ENCODE measurements at places on chromosomes 5 and 9. TPM values are rescaled to one million over a fixed set of nuclear protein-coding genes. Genes with fewer than 3 reads are reported as not detected.

The SAXO1 gene
- total RNA-seq, result under 0.01 TPM

- DNase-seq, result no peak
These were observed 276.9 kb downstream of the SEMA5A start for GRCh38 chr5:9269014-9269413.

GRCh38 chr5:144183254-144183889, 12.7 kb downstream of the KCTD16 start:
- DNase-seq, result peak; percentile 23

DNA sequence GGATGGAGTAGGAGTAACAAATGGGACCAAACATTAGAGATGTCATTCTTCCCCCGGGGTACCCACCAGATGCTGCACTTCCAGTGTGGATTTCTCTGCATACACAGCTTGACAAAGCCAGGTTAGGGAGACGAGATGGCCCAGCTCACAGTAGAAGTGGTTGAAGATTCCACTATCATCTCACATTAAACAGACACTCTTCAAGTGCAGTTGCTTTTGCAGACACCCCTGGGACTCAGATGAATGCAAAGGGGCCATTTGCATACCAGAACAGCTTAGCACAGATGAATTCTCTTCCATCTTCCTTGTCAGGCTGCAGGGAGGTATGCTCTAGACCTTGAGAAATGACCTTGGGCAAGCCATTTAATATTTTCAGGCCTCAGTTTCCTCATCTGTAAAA, 12.6 kb upstream of the C5orf58 start:
- DNase-seq, result no peak

Data from cerebellum (tissue), 4 donors.